Articular chondrocyte of knee joint (primary cell): ENCODE measurements at places on chromosomes 3 and 15. TPM values are rescaled to one million over a fixed set of nuclear protein-coding genes. Genes with fewer than 3 reads are reported as not detected.

STRIT1 gene
- total RNA-seq: not detected in 2 replicates

FXR1 gene
- 168 and 179 TPM in 2 replicates for total RNA-seq

TTLL13 gene
- 0.11 and 0.13 TPM in 2 replicates for total RNA-seq

FES gene
- total RNA-seq: 26.1 and 27.6 TPM in 2 replicates

SEMA3B gene
- 16.5 and 24.4 TPM in 2 replicates for total RNA-seq

MBD4 gene
- 36.6 and 38.2 TPM in 2 replicates for total RNA-seq

STRA6 gene
- total RNA-seq: 0.39 and 0.86 TPM in 2 replicates

MKRN3 gene
- total RNA-seq: not detected in 2 replicates

SUCLG2 gene
- total RNA-seq: 109 and 131 TPM in 2 replicates

SLC15A2 gene
- 0.13 and 0.97 TPM in 2 replicates for total RNA-seq

CADPS gene
- total RNA-seq: under 0.01 TPM in 1 of 2 replicates, not detected in the other
